T follicular helper cell (primary cell): ENCODE measurements at places on chromosomes 1 and 21.

- no peak for DNase-seq
These were observed 2.4 kb downstream of the SH2D5 start for GRCh38 chr1:20729990-20730689.

GRCh38 chr1:205317311-205317917 is 4.1 kb downstream of the NUAK2 start:
- no peak for DNase-seq

DNA sequence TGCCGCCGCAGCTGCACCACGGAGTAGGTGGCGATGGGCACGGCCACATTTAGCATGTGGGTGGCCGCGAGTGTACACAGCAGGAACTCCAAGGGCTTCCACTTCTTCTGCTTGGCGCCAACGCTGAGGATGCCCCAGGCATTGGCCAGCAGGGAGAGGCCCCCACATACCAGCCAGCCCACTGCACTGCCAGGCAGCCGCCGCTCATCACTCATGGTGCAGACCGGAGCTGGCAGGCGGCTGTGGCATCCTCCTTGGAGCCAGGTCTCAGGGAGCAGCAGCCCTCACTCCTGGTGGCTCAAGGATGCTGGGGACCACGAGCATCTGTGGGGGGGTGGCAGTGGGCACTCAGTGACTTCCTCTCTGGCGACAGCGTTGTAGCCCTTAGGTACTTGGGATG is 6.2 kb downstream of the GPR153 start:
- no peak for DNase-seq

- DNase-seq: no peak
These were observed 73.8 kb downstream of the SH3BGR start for GRCh38 chr21:39525601-39526000.

GRCh38 chr1:154767315-154768240 is 102.5 kb downstream of the KCNN3 start:
- no peak for DNase-seq

DNA sequence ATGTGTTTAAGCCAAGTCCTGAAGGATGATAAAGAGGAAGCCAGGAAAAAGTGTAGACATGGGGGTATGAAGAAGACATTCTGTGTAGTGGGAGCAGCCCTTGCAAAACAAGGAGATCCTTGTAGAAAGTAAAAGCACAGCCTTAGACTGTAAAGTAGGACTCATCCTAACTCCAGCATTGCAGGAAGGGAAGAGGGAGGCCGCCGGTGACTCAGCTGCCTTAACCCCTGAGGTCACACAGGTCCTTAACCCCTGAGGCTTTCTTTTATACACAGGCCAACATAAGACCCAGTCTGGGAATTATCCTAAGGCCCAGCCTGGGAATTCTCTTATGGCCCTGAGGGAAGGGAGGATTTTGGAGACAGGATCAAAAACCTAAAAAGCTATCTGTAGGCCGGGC is 18.0 kb downstream of the PGM1 start:
- DNase-seq: no peak

GRCh38 chr1:22255341-22256212 is 112.7 kb upstream of the WNT4 start:
- DNase-seq: no peak

DNA sequence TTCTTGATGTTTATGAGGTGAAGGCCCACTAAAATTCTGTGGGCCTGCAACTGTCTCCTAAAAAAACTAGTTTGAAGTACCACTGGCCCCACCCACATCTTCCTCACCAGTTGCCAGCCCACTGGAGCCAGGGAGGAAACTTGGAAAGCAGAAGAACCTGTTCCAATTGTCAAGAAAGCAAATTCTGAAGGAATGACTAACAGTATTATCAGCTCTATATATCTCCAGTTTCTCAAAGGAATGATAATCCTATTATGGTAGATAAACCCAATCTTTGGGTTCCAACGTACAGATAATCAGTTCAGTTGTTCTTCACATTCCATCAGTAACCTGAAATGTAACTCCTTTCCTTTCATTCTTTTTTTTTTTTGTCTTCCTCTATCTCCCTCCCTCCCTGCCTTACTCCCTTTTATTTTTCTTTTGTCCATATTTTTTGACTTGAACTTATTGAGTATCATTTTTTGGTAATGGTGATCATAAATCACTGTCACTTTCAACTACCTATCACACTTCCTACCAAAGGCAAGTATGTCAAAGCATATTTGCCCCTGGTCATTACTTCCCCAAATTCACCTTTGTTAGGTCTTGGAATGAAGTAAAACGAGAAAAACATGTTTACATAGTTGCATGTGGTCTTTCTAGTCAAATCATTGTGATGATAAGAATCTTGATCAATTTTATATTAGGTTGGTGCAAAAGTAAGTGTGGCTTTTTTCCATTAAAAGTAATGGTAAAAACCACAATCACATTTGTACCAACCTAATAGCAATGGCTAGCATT is 943.4 kb downstream of the TTLL7 start:
- no peak for DNase-seq
